ENCODE measurements at places on chromosomes 1 and 21.

DNA sequence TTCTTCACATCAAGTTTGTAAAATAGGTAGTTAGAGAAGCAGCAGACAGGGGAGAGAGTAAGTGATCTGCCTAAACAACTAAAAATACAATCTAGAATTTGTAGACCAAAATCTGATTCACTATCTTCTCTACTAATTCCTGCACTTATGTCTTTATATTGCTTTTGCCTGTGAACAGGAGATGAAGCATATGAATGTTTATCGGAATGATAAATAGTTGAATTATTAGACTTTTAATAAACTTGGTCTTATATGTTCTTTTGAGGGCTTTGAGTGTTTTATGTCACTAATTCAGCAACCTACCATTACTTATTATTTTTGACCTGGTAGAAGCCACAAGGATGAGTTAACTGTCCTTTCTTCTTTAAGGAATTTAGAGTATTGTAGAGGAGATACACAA lies 2.3 kb downstream of the DESI2 start:
- DNase-seq, result no peak

GRCh38 chr1:226950871-226951270 lies 10.8 kb downstream of the COQ8A start:
- DNase-seq, result no peak

DNA sequence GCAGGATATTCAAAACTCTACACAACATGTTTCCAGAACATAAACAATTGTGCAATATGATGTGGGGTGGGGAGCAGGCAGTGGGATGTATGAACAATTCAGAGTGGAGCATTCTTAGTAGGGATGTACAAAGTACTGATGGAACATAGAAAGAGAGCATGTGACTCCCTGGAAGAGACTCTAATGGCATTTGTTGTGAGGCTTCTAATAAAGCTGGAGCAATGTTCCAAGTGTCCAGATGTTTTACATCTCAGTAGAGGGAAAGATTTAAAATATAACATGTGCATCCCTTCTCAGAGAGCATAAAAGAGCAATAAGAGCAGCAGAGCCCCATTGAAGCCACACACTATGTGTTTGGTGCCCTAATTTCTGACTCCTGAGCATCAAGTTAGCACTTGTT lies 116.5 kb downstream of the BRINP2 start:
- DNase-seq, result no peak

- no peak for DNase-seq
Measured at GRCh38 chr1:156910309-156910782, 10.1 kb upstream of the LRRC71 start.

- no peak for DNase-seq
Measured at GRCh38 chr21:18030248-18030647, 211.1 kb upstream of the C21orf91 start.

DNA sequence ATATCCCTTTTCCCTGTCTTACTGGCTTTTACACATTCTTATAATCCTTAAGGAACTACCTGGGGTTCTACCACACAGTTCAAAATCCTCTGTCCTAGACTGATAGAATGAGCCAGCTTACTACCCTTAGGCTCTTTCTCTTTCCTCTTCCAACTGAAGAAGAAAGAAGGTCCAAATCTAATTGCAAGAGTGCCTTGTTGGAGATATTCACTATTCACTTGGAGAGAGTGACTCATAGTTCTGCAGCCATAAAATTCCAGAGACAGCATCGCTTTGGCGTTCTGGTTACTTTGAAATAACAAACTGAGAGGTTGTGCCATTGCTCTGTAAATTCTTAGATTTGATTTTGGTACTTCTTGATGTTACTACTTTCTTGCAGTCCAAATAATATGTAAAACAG lies 4.2 kb downstream of the CADM3 start:
- no peak for DNase-seq

GRCh38 chr1:24732186-24732885 lies 12.9 kb upstream of the CLIC4 start:
- no peak for DNase-seq

- DNase-seq, result peak; percentile 4
Measured at GRCh38 chr1:55257958-55258357, 42.8 kb upstream of the USP24 start.

- DNase-seq, result no peak
Measured at GRCh38 chr1:176628775-176629174, 165.8 kb downstream of the PAPPA2 start.

GRCh38 chr1:213680677-213681325 lies 307.0 kb upstream of the PROX1 start:
- no peak for DNase-seq

DNA sequence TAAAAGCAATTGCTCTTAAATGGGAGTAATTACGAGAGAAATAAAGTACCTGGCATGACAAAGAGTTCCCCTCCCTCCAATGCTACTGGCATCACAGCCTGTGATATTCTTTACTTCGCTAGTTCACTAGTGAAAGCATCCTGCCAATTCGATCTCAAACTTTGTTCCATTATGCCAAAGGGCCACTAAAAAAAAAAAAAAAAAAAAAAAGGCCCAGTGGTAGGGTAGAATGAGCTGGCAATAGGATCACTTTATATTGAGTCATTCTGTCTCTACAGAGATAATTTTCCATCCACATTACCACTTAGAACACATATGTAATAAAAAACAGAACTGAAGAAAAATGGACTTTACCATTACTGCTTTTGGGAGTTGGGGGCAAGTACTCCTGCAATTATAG lies 11.2 kb downstream of the PUM1 start:
- no peak for DNase-seq

DNA sequence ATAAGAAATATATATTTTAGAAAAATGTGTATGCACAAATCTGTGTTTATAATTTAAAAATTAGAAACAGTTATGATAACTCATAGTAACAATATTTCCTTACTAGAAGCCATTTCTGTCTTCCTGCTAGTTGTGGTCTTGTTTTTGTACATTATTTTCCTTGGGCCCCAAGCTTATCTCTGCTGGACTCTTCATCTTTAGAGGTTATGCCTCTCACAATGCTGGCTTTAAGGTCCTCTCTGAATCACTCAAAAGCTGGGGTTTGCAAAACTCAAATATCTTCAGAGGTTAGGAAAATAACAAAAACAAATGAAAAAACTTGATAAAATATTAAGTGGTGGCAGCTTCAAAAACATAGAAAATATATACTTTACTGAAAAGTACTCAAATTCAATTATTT lies 133.8 kb downstream of the PTPRC start:
- no peak for DNase-seq

DNA sequence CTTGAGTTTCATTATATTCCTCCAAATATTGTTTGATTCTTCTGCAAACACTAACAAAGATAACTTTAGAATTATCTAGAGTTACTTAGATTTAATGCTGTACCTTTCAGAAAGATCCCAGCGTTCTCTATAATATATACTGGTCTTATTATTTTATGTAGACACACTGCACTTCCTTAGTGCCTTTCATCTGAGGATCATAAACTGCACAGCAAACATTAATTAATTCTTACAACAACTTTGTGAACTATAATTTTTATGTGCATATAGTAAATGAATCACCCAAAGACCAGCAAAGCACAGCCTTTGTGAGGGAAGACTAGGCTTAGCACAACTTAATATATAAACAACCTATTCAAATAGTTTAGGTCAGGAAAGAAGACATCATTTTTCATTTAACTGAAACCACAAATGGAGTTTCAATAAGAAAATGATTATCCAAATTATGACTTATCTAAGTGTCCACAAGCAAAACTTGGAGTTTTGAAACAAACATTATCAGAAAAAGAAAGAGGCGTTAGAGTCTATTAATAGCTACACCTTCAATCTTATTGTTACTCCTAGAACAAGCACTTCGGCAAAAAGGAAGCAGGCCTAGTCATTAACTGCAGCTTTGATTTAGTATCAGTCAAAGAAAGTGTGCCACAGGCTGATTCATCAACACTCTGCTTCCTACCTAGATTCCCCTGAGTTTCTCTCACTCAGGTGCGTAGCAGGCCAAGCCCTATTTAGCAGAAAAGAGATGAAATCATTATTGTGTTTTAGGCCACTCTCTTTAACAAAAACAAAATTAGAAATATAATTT lies 22.5 kb upstream of the RC3H1 start:
- no peak for DNase-seq

DNA sequence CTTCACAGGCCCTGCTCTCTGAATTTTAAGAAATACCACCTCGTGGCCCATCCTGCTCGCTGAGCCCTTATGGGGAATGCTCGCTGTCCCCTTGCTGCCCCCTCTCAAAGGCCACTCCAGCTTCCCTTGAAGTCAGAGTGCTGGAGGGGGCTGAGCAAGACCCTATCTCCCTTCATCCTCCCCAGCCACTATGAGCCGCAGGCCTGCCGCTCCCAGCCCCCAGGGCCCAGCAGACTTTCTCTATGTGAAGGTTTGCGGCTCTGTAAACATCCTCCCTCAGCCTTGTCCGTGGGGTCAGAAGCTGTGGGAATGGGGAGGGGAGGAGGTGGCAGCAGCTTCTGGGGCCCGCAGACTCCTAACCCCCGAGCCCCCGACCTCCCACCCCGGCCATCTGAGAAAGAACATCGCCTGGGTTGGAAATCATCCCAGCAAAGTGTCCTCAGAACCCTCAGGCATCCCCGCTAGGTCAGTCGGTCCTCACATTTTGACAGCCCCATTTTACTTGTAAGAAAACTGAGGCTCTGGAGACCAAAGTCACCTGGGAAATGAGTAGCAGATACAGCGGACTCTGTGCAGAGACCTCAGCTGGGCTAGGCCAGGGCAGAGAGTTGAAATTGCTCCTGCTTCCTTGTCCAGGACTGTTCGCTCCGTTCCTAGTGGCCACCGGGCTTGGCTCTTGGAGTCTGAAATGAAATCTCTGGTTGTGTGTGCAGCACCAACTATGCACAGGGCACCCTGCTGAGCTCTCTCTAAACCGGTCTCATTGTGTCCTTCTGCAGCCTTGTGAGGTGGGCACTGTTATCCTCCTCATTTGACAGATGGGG lies 4.4 kb downstream of the KCNQ4 start:
- no peak for DNase-seq

DNA sequence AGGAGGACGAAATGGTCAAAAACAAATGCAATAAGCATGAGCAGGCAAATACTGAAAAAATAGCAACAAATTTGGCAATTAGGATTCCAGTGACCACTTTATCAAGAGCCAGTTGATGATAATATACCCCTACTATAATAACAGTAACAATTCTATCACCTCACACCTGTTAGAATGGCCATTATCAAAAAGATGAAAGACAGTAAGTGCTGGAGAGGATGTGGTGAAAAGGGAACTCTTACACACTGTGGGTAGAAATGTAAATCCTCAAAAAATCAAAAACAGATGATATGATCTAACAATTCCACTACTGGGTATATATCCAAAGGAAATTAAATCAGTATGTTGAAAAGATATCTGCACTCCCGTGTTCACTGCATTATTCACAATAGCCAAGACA lies 114.3 kb upstream of the GFI1 start:
- no peak for DNase-seq

DNA sequence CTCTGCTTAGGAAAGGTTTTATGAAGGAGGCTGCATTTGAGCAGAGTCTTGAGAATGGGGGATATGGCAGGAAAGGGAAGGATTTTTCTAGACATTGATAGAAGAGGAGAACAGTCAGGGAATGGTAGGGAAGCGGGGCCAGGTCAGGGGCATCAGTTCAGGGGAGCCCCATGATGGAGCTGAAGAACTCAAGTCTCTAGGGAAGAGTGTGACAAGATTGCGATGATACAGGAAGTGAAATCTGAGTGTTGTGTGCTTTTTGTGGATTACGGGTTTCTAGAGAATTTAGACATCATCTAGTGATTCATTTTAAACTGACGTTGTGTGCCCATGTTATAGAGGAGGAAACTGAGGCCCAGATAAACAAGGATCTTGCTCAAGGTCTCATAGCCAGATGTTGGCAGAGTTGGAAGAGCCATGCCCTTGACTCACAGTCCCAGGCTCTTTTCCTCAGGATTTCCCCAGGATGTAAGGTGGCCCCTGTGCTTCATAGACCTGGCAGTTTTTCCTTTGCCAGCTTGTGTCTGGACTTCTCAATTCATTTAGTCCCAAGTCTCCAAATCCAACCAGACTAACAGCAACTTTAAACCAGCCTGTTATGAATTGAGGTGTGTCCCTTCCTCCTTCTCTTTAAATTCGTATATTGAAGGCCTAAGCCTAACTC lies 130.3 kb downstream of the ROR1 start:
- DNase-seq, result no peak

DNA sequence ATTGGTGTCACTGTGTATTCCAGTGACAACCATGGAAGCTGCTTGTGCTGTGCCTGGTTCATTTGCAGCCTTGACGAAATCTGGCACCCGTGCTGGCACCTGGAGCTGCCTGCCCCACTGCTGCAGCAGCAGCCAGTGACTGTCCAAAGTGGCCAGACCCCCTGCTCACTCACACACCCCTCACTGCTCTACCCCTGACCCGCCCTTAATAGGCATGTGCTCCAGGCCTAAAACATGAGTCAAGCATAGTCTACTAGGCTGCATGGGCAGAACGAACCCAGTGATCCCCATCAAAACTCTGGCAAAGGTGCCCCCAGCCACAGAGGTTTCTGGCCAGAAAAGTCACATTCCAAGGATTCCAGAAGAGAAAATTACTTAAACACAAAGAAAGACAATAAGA lies 7.7 kb downstream of the PRAMEF1 start:
- no peak for DNase-seq

GRCh38 chr21:36723371-36723881 lies 24.5 kb downstream of the SIM2 start:
- no peak for DNase-seq

GRCh38 chr1:157137408-157138219 lies 581 bp downstream of the ETV3 start:
- no peak for DNase-seq

DNA sequence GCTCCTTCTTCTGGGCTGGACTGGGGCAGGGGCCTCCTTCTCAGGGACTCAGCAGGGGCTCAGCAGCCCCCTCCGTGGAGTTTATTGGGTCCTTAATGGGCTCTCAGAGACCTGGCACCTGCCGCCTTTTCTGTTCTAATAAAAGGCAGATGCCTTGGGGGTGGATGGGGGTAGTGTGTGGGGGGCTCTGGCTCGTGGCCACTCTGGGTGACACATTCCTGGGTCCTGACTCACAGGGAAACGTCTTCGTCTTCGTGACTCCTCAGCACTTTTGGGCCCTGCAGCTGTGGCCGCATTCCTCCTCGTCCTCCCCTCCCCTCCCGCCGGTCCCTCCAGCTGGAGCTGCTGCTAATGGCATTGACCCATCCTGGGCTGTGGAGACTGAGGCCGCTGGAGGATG lies 107.8 kb upstream of the WNT4 start:
- DNase-seq, result no peak

DNA sequence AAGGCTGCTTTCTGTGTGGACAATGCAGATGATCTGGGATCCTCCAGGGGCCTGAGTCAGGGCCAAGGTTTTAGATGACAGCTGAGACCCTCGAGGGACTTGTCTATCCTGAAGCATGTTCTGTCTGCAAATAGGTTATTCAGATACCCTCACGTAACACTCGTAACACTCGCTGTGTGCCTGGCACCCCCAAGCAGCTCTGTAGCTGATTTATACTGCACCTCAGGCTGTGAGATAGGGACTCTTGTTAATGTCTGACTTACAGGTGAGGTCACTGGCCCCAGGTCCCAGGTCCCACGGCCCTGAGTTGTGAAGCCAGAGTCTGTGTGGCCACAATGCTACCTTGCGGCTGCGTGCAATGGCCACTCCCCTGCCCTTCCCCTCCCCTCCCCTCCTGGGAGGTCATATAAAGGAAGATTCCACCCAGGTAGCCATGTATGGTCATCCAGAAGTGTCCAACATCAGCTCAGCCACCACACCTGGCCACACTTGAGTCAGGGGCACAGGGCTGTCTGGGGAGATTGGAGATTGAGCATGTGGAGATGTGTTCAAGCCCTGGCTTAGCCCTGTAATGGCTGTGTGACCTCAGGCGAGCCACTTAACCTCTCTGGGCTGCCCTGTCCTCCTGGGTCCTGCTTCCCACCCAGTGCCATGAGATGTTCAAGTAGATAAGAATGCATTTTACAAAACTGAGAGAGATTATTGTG lies 687.7 kb downstream of the MATN1 start:
- no peak for DNase-seq

- no peak for DNase-seq
Measured at GRCh38 chr1:55717111-55717510, 501.9 kb upstream of the USP24 start.

All from stimulated activated CD4-positive, alpha-beta T cell treated with anti-CD3 and anti-CD28 coated beads, Interleukin-1b, Interleukin-23, amount 100 ng/mL, for 24 hours (primary cell).